Calu3 (cell line): ENCODE measurements at places on chromosomes 7 and 10.

DNA sequence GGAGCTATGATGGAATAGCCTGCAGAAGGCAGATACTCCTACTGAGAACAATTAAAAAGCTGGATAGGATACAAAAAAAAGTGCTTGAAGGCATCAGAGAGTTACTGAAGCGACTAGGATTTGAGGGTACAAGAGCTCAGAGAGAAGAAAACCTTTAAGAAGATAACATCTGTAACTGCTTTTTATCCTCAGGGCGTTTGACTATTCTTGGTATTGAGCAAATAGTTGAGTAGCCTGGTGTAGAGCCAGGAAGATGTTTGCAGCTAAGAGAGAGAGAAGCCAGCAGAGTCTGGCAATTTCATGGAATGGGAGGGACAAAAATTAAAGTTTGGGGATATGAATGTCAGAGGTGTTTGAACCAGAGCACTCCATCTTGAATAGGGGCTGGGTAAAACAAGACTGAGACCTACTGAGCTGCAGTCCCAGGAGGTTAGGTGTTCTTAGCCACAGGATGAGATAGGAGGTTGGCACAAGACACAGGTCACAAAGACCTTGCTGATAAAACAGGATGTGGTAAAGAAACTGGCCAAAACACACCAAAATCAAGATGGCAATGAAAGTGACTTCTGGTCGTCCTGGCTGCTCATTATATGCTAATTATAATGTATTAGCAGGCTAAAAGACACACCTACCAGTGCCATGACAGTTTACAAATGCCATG lies 428.8 kb downstream of the SH2D4B start:
- DNase-seq = no peak

- no peak for DNase-seq
Observed at GRCh38 chr7:18461785-18462467, 33.6 kb upstream of the HDAC9 start.

GRCh38 chr7:23469961-23470250 lies 385 bp downstream of the IGF2BP3 start:
- DNase-seq = no peak

- no peak for DNase-seq
Observed at GRCh38 chr10:121926671-121927317, 1.0 kb downstream of the ATE1 start.

DNA sequence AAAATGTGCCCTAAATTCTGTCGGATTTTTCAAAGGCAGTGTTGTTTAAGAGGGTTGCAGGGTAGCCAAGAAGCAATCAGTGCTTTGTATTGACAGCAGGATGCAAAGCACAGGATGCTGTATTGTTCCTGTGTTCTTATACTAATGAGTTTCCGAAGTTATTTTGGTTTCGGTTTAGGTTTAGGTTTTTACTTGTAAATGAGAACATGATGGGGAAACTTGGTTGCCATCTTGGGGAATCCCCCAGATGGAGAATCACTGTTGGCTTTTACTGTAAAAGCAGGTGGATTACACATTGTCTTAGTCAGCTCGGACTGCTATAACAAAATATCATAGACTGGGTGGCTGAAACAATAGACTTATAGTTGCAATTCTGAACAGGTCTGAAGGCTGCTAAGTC lies 72.1 kb downstream of the INHBA start:
- no peak for DNase-seq

DNA sequence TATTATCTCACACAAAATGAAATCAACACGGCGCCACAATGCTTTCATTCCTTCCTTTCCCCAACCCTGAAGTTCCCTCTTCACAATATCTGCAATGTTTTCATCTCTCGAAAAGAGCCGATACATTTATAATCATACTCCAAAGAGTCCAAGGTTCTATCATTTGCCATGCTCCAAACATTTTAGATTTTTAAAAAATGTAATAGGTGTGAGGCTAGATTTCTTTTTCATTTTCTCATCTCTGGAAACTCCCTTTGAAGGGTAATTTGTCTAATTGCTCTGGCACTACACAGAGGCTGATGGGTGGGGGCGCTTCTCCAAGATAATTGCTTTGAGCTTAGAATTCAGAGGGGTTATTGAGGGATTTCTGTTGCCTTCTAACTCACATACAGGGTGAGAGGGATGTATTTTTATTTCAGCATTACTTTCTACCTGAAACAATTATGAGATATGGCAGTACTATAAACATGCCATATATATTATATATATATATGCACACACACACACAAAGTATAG lies 4.9 kb downstream of the DLX5 start:
- no peak for DNase-seq

- DNase-seq = no peak
Observed at GRCh38 chr7:27611059-27611458, 51.6 kb downstream of the HIBADH start.

DNA sequence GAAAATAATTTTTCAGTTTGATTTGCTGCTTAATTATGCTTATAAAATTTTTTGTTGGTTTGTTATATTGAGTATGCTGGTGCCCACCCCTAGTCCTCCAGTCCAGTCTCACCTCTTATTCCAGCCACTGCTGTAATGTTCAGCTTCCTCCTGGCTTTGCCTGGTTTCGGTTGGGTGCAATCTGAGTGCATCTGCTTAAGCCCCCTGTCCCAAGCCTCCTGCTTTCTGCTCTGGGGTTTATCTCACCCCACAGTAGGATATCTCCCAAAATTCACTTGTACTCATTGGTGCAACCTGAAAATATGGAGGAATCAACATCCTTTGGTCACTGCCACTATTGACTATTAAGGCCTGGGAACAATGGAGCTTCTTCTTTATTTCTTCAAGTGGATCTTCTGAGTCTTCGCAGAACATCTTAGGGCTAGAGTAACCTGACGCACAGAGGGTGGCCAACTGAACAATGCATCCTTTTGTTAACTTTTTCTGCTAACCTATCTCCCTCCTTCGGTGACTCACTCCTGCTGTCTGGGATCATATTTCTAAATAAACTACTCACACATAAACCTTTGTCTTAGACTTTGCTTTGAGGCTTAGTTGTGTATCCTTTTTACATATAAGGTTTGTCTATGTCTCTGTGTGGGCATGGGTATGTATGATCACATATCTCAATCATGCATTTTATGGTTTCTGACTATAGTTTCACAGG lies 19.1 kb upstream of the SOSTDC1 start:
- DNase-seq = peak; percentile 73
